ENCODE measurements at places on chromosomes 3 and 15.

DNA sequence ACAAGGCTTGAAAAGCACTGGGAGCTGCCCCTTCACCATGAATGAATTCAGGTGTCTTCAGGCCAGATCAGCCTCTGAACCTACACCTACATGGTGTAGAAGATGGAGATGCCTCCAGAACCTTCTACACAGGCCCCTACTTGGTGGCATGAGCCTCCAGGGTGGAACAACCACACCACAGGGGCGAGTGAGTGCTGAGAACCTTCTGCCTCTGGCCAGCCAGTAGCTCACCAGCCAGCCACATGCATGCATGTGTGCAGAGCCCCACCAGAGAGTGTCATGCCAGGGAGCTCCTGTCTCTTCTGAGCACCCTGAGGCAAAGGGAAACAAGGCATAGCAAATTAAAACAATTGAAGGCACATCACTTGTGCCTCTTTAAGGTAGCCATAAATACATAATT lies 161.8 kb upstream of the TOPAZ1 start:
- DNase-seq: no peak

DNA sequence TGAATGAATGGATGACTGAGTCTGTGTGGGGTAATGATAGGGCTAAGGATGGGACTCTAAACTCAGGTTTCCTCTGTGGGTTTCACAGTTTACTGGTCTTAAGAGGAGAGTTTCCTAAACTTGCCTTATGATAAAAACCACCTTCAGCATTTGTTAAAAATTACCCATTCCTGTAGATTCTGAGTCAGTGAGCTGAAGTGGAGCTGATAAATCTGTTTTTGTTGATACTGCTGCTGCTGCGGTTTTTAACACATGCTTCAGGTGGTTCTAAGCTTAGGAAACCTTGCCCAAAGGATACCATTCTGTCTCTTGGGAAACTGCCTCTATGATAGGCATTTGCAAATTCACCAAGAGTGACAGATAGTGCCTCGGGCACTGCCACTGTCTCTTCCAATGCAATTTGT lies 52.6 kb downstream of the MECOM start:
- DNase-seq: no peak

GRCh38 chr3:183131735-183132134 lies 30.8 kb downstream of the LAMP3 start:
- DNase-seq: peak; percentile 6

- no peak for DNase-seq
These were observed 51.6 kb downstream of the ARMC8 start for GRCh38 chr3:138238711-138239110.

- no peak for DNase-seq
These were observed 73.8 kb downstream of the MCTP2 start for GRCh38 chr15:94305133-94305532.

DNA sequence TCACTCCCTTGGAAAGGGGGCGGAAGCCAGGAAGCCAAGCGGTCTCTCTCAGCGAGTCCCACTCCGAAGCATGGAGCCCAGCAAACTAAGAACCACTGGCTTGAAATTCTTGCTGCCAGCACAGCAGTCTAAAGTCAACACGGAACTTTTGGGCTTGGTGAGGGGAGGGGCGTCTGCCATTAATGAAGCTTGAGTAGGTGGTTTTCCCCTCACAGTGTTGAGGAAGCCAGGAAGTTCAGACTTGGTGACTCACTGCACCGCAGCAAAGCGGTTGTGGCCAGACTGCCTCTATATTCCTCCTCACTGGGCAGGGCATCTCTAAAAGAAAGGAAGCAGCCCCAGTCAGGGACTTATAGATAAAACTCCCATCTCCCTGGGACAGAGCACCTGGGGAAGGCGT lies 665.4 kb upstream of the CBLB start:
- peak; percentile 71 for DNase-seq

- no peak for DNase-seq
These were observed 118.4 kb upstream of the FHIT start for GRCh38 chr3:61369678-61370077.

GRCh38 chr3:119469418-119470189 lies 841 bp downstream of the POGLUT1 start:
- DNase-seq: peak; percentile 36

- no peak for DNase-seq
These were observed 60.1 kb downstream of the IGSF11 start for GRCh38 chr3:118974356-118975097.

DNA sequence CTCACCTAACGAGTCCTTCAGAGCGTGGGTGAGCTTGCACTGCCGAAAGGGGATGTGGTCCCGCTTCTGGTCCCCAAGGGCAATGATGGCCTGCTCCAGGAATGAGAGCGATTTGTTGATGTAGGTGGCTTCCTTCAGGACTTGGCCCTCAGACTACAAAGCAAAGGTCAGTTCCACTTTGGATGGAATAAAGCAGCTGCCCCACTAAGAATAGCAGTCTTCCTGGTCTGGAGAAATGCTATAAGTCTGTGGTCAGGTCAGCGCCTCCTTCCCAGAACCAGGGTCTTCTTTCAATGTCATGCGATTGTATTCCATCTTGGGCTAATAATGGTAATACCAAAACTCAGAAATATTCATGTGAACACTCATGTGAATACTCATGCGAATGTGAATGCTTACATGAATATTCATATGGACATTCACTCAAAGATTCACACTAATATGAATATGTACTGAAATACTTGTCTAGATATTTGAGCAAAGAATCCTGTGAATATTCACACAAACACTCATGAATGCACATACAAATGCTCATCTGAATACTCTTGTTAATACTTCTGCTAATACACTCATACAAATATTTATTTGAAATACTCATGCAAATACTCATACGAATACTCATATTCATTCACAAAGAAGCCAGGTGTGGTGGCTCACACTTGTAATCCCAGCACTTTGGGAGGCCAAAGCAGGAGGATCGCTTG lies 16.7 kb downstream of the KIF9 start:
- no peak for DNase-seq

DNA sequence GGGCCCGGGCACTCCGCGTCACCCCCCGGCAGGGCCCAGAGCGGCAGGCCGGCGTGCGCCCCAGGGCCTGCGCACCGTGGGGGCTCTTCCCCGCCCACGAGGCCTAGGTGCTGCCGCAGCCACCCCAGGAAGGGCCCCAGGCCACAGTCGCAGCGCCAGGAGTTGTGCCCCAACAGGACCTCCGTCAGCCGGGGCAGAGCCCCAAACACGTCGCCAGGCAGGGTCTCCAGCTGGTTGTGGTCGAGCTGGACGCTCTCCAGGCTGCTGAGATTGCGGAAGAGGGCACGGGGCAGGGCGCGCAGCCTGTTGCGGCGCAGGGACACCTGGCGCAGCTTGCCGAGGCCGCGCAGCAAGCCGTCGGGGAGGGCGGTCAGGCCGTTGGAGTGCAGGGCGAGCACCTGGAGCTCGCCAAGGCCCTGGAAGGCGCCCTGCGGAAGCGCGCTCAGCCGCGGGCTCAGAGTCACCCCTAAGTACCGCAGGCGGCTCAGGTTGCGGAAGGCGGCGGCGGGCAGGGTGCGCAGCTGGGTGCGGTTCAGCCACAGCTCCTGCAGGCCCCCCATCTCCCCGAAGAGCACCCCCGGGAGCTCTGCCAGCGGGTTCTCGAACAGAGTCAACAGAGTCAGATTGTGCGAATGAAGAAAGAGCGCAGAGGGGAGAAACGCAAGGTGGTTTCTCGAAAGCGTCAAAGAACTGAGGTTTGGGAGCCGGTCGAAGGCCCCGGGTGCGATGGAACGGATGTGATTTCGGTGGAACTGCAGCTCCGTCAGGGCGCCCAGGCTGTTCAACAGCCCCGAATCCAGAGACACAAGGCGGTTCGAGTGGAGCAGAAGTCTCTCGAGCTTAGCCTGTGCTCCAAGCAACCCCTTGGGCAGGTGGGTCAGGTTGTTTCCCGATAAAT lies 2.0 kb downstream of the GP5 start:
- DNase-seq: no peak

DNA sequence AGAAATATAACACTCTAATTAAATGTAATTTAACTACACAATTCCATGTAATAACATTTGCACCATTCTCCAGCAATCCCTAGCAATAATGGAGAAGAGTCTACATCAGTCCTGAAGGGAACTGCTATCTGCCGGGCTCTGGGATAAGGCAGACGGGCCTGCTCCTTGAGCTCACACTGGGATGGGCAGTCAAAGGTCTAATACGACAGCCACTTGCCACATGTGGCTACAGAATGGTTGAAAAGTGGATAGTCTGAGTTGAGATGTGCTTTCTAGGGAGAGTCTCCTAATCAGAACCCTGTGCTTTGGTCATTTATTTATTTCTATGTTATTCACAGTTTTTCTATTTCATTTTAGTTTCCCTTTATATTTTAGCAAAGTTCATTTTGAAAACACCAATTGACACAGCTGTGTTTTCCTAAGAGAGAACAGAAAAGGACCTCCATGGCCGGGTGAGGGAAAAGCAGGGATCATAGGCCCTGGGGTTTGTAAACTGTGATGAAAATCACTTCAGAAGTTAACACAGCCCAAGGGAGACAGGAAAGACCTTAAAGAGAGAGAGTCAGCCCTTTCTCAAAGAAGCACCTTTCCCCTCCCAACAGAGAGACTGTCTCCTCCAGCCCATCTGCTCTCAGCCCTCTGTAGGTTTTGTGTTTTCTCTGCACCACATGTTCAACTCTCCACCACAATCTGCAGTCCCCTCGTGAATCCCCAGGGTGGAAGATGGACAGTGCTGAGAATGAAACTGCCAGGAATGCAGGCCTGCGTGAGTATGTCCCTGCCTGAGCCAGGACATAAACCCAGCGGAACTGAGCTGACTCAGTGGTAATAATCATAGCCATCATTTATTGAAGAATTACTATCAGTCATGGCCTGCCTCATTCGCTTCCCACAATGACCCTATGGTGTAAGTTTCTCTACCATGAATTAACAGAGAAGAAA lies 11.6 kb downstream of the FSIP1 start:
- peak; percentile 89 for DNase-seq

GRCh38 chr3:66200786-66201185 lies 20.0 kb upstream of the SLC25A26 start:
- no peak for DNase-seq

DNA sequence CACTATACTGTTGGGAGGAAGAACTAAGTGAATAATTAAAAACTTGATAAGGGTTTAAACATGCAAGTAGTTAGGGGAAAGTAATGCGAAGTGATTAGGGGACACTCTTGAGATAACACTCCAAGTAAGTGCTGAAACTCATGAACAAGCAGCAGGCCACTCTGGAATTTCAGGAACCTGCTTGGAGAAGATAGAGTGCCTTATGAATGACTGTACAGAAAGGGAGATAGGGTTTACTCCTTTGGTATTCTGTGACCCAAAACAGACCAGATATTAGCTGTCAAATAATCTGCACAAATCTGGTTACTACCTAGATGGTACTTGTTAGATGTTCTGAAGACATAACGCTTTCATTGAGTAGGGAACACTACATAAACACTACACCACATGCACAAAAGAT lies 85.6 kb downstream of the FRMD4B start:
- DNase-seq: no peak

DNA sequence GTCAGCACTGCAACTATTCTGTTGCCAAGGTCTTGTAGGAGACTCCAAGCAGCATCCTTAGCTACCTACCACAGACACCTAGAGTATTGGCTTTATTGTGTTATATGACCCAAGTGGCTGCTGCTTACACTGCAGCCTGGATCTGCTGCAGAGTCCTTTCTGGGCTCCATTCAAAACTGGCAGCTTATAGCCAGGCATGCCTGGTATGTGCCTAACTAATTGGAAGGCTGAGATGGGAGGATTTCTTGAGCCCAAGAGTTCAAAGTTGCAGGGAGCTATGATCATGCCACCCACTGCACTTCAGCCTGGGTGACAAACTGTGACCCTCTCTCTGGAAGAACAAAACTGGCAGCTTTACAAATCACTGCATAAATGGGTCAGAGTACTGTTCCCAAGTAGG lies 8.6 kb downstream of the NDUFB4 start:
- DNase-seq: no peak

- DNase-seq: peak; percentile 60
These were observed 252.3 kb downstream of the PTPRG start for GRCh38 chr3:61813636-61814035.

- no peak for DNase-seq
These were observed 7.3 kb downstream of the ST3GAL6 start for GRCh38 chr3:98770261-98771039.

GRCh38 chr3:194814878-194815357 lies 129.2 kb downstream of the FAM43A start:
- DNase-seq: peak; percentile 30

DNA sequence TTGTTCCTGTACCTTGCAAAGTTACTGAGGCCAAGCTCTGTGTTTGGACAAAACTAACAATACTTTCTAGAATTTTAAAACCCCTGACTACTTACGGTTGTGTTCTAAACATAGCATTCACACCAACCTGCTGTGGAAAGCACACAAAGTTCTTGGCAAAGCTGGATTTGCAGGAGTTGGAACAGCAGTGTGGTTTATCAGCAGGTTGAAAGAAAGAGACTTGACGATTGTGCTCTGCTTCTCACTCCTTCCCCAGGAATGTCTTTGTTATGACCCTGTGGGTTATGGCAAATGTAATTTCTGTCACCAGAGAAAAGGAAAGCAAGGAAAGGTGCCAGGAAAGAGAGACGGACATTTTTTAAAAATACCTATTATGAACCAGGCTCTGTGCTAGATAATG lies 165.5 kb upstream of the TGFBR2 start:
- DNase-seq: peak; percentile 38

DNA sequence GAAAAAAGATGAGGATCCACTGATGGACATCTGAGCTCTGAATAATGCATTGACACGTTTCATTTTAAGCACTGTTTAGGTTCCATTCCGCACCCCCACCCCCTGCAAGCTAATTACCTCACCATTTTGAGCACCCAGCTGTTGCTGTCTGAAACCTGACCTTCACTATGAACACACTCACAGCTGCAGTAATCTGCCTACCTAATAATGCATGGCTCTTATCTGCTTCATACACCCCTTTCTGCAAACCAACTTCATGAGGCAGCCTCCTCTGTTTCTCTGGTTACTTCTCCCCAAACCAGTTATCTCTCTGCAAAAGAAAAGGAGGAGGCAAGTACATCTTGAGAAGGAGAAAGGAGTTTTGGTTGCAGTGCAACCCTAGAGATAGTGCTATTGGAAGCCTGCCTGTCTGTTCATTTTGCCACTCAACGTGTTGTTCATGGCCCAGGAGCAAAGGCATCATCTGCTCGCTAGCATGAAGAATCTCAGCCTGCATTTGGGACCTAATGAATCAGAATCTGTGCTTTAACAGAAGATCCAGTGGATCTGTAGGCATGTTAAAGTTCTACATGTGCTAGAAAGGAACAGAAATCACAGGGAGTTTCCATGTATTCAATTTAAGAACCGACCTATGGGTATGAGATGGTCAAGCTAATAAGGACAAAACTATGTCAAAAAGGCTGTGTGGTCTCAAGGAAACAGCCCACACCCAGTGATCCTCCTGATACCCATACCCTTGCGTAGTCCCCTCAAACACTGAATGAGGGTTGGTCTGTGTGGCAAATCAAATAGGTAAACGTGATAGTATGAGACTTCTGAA lies 87.2 kb downstream of the MB21D2 start:
- no peak for DNase-seq

Measured in fibroblast of mammary gland (primary cell).